G401 (cell line): ENCODE measurements at places on chromosomes 3 and 15. TPM values are rescaled to one million over a fixed set of nuclear protein-coding genes. Genes with fewer than 3 reads are reported as not detected.
A peak's percentile ranks its signal among the peaks of the same experiment; 100 is the strongest.

DNA sequence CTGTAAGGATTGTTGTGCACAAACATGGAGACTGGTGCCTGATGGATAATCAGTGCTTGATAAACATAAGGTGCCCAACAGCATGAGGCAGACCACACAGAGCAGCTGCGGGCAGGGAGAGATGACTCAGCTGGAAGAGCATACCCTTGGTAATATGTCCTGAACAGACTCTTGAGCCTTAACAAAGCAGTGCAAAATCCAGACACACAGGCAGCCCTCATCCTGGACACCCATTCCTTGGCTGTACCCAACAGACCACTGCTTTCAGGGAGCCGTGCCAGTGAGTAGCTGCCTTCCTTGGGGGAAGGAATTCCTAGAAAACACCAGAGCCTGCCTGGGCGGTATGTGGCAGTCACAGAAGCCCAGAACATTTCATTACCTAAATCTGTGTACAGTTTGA, 156.2 kb downstream of the CLSTN2 start:
- no peak for DNase-seq

PRR20G gene
- total RNA-seq: not detected in 2 replicates

CPEB1 gene
- 20.6 and 34.0 TPM in 2 replicates for total RNA-seq

DNA sequence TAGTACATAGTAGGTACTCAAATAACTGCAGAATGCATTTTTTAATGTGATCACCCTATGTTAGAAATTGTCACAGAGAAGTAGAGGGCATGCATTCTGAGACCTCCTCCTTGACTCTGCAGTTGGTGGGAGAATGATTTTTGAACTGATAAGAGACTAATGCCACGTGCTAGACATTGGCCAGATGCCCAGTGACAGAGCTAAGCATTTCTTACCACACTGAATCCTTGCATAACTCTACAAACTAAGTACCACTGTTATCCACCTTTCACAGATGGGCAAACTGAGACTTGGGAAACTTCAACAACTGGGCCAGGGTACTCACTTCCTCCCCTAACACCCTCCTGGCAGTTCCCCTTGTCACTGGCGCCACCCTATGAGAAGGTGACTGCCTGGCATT, 33.5 kb upstream of the SPATA12 start:
- no peak for DNase-seq

GRCh38 chr3:28739647-28740046, 391.0 kb upstream of the AZI2 start:
- no peak for DNase-seq

- DNase-seq: peak; percentile 4
These were observed 617.5 kb downstream of the ZPLD1 start for GRCh38 chr3:103052236-103052830.

DNA sequence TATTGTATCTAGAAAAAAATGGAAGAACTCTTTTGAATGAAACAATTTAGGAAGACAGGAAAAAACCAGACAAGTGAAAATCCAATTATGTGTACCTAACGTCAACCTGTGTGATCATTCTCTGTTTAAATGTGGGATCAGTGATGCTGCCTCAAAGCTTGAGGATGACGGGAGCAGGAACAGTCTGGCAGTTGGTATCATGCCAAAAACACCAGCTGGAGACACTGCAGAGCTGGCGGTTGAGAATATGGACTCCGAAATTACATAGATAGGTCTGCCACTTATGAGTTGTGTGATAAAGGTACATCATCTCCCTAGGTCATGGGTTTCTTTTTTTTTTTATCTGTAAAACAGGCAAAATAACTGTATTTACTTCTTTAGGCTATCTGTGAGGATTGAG, 480.5 kb downstream of the CNTN4 start:
- peak; percentile 97 for DNase-seq

GRCh38 chr3:132709761-132710160, 12.4 kb downstream of the NPHP3 start:
- DNase-seq: no peak

CCRL2 gene
- 0.98 and 3.2 TPM in 2 replicates for total RNA-seq

DNA sequence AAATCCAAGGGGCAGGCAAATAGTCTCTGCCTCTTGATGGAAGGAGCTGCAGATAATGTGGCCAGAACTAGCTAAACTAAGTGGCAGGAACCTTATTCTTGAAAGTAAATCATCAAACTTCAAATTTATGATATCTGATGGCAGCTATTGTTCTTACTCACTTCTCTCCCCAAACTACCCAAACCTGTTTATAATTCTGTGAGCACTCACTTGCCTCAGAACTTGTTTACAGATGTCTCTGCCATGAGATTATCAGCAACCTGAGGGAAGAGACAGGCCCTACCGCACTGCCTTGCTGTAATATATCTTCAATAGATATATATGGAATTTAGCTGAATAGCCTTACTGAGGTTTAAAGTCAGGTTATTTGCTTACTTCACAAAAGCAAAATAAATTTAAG, 2.2 kb upstream of the B3GALNT1 start:
- DNase-seq: no peak

AGBL1 gene
- total RNA-seq: not detected in 2 replicates

GRCh38 chr15:94743668-94744067, 512.3 kb downstream of the MCTP2 start:
- DNase-seq: no peak

GRCh38 chr15:55434989-55435825, 26.9 kb downstream of the PIERCE2 start:
- peak; percentile 70 for DNase-seq

GRCh38 chr15:56797720-56798275, 64.5 kb upstream of the ZNF280D start:
- DNase-seq: no peak

- DNase-seq: peak; percentile 75
These were observed 49.7 kb downstream of the PDHB start for GRCh38 chr3:58383904-58384303.

DNA sequence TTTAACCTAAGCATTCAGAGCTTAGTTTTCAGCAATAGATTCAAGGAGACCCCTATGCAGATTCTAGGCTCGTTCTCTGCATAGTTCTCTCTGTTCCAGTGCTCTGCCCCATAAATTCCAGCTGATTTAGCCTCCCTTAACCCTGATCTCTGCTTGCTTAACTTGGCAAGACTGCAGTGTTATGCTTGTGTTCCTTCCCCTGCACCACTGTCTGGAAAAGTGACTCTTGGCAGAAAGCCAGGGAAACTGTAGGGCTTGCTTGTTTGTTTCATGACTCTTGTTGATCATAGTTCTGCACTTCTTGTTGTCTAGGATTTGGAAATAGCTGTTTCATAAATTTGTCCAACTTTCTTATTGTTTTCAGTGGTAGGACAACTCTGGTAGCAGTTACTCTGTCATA, 40.1 kb downstream of the ANAPC13 start:
- DNase-seq: no peak

GRCh38 chr3:49313896-49314688, 25.8 kb downstream of the USP4 start:
- DNase-seq: no peak

DNA sequence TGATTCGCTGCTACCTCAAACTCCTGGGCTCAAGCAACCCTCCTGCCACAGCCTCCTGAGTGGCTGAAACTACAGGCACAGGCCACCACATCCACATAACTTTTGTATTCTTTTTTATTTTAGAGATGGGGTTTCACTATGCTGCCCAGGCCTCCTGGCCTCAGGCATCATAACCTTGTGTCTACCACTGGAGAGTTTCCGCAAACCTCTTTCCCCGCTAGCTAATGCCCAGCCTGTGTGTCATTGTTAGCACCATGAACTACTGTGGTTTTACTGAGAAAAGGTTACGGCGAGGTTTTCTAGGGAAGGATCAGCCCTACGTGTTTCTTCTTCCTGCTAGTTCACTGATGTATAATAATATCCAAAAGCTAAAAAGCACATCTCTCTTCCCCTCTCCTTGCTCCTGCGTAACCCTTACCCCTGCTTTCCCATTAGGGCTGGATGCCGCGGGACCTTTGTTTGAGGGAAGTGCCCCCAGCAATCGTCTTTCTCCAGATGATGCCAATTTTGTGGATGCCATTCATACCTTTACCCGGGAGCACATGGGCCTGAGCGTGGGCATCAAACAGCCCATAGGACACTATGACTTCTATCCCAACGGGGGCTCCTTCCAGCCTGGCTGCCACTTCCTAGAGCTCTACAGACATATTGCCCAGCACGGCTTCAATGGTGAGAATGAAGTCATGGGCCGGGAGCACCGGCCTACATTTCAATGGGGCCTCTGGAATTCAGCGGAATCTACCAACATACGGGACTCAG, 113.7 kb downstream of the LIPC start:
- no peak for DNase-seq

DNA sequence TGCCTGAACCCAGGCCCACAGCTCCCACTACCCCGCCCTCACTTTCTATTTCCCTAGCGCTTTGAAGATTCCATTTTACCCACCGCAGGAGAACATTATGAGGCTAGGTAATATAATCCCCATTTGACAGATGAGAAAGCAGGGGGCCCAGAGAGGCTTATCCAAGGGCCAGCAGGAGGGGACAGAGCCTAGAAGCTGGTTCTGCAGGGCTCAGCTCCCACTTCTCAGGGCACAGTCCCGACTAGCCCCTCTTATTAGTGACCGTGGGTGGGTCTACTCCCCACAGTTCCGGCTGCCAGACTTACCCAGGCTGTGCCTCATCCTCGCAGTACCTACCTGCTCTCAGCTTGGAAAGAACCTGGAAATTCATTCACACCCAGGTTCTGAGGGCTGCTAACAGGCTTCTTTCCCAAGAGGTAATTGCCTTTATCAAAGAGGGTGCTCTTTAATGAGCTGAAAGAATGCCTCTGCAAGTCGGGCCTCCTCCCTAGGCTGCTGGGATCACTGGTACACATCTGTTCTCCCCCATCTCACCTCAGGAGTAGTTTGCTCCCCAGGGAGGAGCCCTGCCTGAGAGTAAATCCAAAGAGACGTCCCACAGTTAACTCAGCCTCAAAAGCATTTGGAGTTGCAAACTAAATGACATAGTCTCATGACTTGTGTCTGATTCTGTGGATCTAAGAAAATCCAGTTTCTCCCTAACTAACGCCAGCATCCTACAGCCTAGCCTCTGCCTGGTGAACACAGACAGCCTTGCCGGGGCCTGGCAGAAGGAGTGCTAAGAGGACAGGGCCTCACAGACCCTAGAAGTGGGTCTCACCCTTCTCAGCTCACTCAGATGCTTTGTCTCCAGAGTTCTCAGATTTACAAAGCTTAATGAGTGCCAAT, 125.0 kb downstream of the CHSY1 start:
- peak; percentile 13 for DNase-seq

DNA sequence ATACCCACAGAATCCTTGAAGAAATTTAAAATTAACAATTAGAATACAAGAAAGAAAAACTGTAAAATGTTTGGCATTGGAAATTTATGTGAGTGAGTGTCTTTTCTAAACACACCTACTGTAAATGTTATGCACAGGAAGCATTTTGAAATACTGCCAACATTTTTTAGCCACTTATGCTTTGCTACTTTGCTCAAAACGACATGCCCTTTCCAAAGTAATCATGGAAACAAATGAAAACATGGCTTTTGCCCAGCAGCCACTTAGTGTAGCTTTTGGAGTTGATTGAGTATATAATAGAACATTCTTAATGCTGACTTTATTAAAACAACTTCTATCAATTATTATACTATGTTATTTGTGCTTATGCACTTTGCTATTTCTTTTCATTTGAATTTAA, 823.0 kb downstream of the CADM2 start:
- DNase-seq: peak; percentile 59

ZNF860 gene
- 4.1 and 8.1 TPM in 2 replicates for total RNA-seq

GRCh38 chr15:99963096-99963825, 230.0 kb upstream of the LYSMD4 start:
- no peak for DNase-seq

DNA sequence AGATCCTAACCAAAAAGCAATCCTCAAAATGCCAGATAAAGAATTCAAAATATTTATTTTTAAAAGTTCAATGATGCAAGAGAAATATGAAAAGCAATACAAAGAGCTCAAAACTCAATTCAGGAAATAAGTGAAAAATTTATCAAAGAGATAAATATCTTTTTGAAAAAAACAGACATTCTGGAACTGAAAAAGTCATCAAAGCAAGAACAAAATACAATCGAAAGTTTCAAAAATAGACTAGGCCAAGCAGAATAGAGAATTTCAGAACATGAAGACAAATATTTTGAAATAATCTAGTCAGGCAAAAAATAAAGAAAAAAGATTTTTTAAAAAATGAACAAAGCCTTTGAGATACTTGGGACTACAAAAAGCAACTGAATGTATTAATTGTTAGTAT, 83.4 kb upstream of the STT3B start:
- no peak for DNase-seq

DNA sequence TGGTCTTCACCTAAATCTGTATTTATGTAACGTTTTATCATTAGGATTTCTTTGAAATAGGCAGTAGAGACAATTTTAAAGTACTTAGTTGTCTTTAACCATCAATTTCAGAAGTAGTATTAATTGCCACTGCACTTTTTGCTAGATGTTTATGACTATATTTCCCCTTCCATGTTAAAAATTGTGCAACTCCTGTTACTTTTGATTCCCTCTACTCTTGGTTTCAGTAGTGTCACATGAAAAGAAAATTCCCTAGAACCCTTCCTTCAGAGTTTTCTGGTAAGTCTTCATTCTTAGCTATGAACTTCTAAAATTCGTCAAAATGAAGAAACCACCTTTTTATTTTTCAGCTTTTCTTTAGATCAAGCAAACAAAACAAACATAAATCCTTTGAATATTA, 7.1 kb downstream of the PIAS1 start:
- DNase-seq: no peak

C3orf52 gene
- total RNA-seq: not detected in 2 replicates

GLDN gene
- not detected in 2 replicates for total RNA-seq

DNA sequence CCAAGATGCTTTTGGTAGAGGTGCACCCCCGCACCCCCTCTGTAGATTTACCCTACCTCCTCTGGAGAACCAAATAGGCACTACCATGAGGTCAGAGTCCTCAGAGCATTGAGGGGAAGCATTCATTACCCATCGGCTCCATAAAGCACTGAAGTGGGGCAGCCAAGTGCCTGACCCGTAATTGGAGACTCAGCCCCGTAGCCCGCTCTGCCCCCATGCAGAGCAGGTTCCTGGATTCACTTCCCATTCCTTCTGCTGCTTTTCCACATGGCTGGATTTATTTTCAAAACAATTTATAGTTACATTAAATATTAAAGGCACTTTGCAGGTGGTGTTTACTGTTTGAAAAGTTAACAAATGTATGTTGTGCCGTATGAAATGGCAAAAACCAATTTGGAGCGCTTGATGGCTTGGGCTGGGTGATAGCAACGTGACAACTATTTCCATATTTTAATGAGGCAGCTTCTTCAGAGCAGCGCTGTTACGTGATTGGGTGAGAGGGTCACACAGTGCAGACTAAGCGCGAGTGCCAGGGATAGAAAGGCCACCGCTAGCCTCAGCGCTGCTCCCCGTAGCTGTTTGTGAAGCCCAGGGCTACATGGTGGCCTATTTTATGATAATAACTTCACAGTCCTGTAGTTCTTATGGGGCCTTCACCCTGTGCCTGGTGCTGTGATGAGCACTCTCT, 373.8 kb upstream of the PROK2 start:
- DNase-seq: no peak

DNA sequence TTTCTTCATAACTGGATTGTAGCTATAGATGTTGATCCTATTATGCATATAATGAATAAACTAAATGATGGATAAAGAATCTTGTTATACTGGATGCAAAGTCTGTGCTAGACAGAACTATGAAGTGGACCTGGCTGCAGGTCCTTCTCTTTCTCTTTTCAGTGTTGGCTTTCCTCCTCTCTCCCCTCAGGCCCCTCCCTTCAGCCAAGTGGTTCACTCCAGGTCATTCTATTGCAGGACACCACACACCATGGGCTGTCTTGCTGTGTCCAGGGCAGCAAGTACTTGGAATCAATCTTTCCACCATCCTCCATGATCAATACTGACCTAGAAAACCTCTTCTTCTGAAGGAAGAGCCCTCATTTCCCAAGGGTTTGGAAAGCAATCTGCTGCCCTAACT, 20.3 kb downstream of the EIF4E3 start:
- no peak for DNase-seq

SLC24A5 gene
- not detected in 2 replicates for total RNA-seq

GRCh38 chr15:67547836-67548235, 5.3 kb downstream of the MAP2K5 start:
- no peak for DNase-seq
